ENCODE measurements at places on chromosomes 4 and X. TPM values are rescaled to one million over a fixed set of nuclear protein-coding genes. Genes with fewer than 3 reads are reported as not detected.

Gene SSX4B
- total RNA-seq, result not detected

Gene BLTP1
- total RNA-seq, result 136 TPM

Gene P2RY8
- total RNA-seq, result under 0.01 TPM

Gene SATL1
- not detected for total RNA-seq

Gene IQCM
- total RNA-seq, result not detected

Gene UNC5C
- total RNA-seq, result 13.6 TPM

Gene SULT1B1
- total RNA-seq, result not detected

Gene HERC5
- 0.88 TPM for total RNA-seq
